ENCODE measurements at places on chromosomes 12 and 14.

GRCh38 chr12:29612912-29613311 lies 115.4 kb upstream of the OVCH1 start:
- DNase-seq, result no peak

DNA sequence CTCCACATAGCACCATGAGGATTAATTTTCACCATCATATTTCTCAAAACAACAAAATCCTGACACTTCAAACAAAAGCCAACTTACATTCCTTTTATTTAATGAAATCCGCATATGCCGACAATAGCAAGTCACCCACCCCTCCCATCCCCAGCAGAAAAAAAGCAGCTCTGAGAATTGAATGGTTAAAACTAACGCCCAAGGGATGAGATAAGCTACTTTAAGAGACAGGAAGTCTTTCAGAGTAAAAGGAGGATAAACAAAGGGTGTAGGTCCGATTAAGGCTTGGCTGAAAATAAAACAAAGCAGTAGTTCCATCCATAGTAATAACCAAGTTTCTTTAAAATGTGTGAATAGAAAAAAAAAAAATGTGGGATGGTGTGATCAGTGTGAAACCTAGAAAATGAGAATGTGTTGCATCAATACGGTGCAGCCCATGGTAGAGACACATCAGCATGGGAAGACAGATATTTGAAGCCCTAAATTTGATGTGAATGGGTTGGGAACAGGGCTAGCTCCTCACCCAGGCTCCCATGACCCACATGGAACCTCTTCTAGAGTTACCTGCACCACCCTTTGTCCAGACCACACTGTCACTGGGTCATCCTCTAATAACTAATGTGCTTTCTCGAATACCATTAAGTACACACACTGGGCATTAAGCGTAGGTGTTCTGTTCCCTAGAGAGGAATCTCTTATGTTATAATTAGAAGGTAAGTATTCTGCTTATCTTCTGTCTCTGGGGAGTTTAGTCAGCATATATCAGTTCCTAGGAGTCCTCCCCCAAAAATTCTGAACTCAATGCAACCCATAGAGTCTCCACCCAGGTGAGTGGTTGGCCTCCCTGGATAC lies 31.7 kb downstream of the RTRAF start:
- no peak for DNase-seq

DNA sequence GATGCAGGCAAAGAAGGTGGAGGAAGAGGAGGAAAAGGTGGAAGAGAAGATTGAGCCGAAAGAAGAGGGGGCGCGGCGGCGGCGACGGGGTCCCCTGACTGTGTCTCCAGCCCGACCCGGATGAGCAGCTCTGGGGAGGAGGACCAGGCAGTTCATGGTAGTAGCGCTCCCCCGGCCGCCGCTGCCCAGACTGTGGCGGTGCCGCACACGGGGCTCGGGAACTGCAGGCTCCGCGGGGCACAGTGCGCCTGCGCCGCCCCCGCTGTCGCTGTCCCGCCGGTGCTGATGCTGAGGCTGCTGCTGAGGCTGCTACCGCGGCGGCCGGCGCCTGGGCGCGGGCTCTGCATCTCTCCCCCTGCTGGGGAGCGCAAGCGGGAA lies at the start of gene KCNH5:
KCNH5 (minus strand) TSS at position 225 of the 378 bp plus-strand sequence. CDS start 272 bp downstream, outside the sequence.
- DNase-seq, result no peak

DNA sequence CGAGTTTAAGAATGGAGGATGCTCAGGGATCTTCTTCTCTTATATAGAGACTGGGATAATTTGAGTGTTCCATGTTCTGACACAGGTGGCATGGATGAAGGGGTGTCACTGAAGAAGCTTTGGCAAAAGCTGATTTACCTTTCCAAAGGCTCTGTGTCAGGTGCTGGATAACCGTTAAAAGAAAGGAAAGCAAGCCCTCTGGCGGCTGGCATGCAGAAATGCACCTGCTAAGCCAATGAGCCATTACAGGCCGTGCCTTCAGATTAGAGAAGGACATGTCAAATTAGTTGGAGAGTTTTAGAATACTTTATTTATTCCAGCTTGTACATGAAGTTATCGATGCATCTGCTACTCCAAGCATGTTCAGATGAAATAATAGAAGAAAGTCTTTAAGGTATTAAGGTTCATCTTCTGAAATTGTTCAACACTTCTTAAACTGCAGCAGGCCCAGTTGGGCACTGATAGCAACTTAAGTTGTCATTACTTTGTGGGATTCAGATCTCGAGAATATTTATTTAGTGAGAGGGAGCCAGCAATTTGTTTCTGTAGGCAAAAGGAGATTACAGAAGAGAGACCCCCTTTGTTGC lies 678.2 kb downstream of the NRXN3 start:
- peak; percentile 1 for DNase-seq

DNA sequence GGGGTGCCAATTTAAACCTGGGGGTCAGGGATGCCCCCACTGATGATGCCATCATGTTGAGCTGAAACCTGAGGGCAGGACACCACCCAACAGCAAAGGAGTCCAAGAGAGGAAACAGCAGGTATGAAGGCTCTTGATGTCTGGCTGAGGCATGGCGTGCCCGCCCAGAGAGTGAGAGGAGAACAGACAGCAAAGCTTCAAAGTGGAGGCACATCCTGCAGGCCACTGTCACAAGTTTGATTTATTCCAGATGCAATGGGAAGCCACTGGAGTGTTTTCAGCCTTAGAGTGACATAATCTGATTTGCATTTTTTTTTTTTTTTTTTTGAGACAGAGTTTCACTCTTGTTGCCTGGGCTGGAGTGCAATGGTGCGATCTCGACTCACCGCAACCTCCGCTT lies 34.8 kb downstream of the IRF2BPL start:
- DNase-seq, result no peak

- no peak for DNase-seq
Observed at GRCh38 chr14:104147346-104148125, 9.1 kb downstream of the KIF26A start.

GRCh38 chr12:108849660-108850059 lies 7.7 kb downstream of the SSH1 start:
- no peak for DNase-seq

DNA sequence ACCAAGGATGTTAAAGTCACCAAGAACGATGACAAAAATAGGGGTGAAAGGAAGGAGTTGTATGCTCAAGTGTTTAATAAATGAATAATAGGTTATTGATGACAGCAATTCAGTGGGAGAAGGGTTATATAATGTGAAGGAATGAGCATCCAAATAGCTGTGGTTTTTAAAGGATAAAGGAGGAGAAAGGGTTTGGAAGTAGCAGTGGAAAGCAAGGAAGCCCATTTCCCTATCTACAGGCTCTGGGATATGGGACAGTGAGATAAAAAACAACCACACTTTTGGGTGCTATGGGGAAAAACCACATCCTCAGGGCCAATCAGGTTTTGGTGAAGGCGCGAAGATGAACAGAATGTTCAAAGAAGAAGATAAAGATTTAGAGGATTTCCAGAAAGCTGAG lies 258.6 kb downstream of the ZFP36L1 start:
- DNase-seq, result no peak

- DNase-seq, result peak; percentile 18
Observed at GRCh38 chr12:126069549-126070165, 1004.4 kb downstream of the AACS start.

- no peak for DNase-seq
Observed at GRCh38 chr12:32987512-32987911, 90.9 kb upstream of the PKP2 start.

DNA sequence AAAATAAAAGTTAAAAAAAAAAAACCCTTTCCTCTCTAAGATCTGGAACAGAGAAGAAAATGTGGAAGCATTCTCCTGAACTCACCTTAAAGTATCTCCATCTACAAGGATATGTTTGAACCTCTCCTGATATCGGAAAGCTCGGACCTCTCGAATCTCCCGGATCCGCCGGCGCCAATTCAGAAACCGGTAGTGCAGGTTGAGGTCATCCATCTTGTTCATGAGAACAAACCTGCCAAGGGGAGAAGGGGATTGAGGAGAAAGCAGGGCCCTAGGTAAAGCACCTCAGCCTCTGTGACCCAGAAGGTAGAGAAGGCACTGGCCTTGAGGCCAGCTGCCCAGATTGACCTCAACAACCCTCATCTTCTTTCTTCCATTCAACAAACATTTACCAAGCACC lies 2.2 kb downstream of the SPRYD3 start:
- no peak for DNase-seq

- DNase-seq, result no peak
Observed at GRCh38 chr12:46089414-46090162, 99.2 kb upstream of the SCAF11 start.

GRCh38 chr14:63182968-63183367 lies 21.3 kb upstream of the RHOJ start:
- no peak for DNase-seq

- DNase-seq, result no peak
Observed at GRCh38 chr12:82517027-82517426, 158.7 kb downstream of the METTL25 start.

DNA sequence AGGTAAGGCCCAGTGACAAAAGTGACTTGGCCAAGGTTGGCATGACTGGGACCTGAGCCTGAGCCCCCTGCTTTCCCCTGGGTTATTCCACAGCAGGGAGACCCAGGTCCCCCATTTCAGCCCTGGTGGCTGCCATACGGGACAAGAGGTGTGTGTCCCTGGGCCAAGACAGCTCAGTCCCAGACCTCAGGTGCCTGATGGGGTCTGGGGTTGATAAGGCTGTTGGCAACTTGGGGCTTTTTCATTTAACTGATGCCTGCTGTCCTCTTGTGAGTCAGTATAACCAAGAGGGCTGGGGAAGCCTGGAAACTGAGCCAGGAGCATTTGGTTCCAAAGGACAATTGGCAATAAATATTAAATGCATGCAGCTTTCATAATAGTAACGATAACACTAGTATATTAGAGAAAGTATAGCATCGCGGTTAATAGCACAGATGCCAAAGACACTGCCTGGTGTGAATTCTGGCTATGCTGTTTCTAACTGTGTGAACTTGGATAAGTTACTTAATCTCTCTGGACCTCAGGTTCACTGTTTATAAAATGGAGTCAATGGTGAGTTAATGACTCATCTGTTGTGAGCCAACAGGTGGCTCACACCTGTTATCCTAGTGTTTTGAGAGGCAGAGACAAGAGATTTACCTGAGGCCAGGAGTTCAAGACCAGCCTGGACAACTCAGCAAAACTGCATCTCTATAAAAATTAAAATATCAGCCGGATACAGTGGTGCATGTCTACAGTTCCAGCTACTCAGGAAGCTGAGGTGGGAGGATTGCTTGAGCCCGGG lies 898 bp downstream of the SDSL start:
- DNase-seq, result no peak

GRCh38 chr12:131116468-131117117 lies 162.9 kb downstream of the ADGRD1 start:
- DNase-seq, result no peak

- no peak for DNase-seq
Observed at GRCh38 chr12:46219877-46220655, 48.8 kb downstream of the SLC38A1 start.

DNA sequence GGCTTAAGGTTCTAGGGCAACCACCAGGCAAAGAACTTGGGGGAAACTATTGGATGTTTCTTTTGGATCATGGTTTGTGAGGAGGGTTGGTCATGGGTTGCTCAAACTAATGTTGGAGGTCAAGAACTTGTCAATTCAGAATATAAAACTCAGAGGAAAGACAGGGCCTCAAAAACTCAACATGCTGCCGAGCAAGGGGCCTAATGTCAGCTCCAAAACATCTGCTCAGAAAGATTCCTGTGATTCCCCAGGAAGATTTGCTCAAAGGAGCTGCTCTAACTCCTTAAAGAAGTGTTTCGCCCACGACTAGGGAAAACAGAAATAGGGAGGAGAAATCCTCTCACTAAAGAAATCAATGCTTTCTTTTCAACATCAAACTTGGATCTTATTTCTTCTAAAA lies 3.7 kb upstream of the IGF1 start:
- no peak for DNase-seq

- DNase-seq, result no peak
Observed at GRCh38 chr12:57740656-57741412, 2.3 kb upstream of the AGAP2 start.

GRCh38 chr14:95331708-95332408 lies 12.2 kb upstream of the CLMN start:
- no peak for DNase-seq

DNA sequence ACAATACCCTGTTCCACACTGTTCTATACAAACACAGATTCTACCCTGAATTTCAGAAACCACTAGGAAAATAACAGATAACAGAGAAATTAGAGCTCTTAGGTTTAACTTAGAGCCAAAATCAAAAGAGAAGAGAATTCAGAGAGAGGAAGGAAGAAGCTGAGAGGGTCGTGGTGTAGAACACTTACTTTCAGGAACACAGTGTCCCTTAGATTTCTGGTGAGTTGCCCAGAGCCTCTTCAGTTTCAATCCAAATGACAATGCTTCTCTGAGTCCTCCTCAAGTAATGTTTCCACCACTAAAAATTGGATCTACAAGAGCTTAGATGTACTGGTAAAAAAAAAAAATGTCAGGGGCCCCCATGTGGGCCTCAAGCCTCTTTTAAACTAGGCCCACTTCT lies 2.6 kb downstream of the YAF2 start:
- no peak for DNase-seq

GRCh38 chr12:28776913-28777422 lies 372.1 kb upstream of the FAR2 start:
- DNase-seq, result no peak

DNA sequence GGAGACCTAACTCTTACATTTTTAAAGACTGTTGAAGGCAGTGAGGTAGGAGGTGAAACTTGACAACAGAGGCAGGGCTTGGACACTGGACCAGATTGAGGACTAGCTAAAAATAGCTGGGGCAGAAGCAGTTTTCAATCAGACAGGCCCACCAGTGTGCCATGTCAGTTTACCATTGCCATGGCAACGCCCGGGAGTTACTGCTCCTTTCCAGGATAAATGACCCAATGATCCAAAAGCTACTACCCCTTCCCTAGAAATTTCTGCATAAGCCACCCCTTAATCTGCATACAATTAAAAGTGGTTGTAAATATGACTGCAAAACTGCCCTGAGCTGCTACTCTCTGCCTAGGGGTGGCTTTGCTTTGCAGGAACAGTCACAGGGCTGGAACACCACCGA lies 53.2 kb upstream of the PKP2 start:
- no peak for DNase-seq

DNA sequence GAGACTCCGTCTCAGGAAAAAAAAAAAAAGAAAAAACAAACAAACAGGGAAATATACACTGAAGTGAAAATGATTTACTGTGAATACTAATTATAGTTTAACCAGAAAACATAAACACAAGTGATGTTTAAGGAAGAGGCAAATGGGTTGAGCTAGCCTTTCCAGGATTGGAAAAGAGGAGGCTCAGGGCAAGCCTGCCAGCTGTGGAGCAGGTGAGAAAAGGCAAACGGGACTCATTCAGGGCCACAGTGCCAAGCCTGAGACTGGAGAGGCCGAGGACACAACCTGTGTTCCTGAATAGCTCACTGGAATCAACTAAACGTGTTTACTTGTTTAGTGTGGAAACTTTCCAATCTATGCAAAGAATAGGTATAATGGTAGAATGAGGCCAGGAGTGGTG lies 35.7 kb upstream of the MAPKAPK5 start:
- no peak for DNase-seq

GRCh38 chr14:38705220-38705619 lies 397.8 kb downstream of the SEC23A start:
- DNase-seq, result no peak

GRCh38 chr14:24794644-24795305 lies 160.8 kb upstream of the GZMB start:
- DNase-seq, result no peak

All from brain pericyte (primary cell).